ENCODE measurements at places on chromosomes 16 and 17.
A peak's percentile ranks its signal among the peaks of the same experiment; 100 is the strongest.

DNA sequence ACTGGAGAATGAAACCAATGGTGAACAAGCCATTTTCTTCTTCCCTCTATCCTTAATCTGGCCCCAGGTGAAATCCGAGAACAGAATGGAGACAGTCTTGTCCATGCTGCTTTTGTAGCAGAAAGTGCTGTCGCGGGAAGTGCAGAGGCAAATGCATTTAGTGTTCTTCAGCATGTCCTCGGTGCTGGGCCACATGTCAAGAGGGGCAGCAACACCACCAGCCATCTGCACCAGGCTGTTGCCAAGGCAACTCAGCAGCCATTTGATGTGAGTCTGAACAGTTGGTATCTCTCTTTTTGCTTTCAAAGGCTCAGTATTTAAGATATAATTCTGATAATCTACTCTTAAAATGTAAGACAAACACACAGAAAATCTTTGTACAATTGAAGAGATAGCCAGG, 18.7 kb downstream of the UQCRC2 start:
- no peak for DNase-seq

DNA sequence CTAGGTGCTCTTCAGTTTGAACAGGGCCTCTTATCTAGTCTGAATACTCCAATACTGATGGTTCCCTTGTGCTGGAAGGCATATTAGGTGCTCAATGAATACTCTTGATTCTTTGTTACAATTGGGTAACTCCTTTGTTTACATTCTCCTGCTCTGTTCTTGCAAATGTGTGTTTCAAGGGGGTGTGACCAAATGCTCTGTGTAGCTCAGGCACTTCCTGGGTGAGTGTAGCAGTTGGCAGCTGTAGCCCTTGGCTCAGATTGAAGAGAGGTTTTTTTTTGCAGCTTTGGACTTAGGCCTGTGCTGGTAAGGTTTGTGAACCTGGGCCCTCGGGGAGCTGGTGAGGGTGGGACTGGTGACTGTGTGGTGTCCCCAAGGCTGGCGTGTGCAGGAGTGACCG, 20.2 kb downstream of the TBCD start:
- DNase-seq: no peak

- DNase-seq: no peak
These were observed 433.3 kb downstream of the XYLT1 start for GRCh38 chr16:17037499-17037898.

DNA sequence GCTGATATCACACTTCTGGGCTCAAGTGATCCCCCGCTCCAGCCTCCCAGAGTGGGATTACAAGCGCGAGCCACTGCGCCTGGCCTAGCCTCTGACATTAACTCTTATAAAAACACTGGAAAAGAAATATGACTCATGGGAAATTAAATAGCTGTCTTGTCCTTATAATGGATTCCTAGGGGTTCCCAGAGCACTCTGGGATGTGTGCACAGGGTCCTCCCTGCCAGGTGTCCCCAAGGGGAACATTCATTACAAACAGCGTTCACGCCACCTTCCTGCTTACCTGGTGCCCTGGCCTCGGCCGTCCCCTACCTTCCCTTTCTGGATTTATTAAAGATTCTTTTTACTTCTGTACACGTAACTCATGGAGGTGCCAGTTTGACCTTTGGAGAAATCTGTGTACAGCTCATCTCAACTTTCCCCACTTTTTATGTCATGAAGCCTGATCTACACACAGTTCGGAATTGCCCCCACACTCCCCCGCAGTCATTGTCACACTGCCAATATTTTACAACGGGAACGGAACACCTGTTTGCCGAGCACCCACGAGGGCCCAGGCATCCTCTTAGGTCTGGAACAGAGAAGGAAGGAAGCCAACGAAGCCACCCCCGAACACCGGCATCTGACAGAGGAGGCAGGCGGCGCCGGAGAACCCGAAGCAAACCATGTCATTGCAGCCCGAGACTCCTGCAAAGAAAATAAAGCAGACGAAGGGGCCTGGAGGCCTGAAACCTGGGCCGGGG, 39.7 kb upstream of the MEAK7 start:
- no peak for DNase-seq

DNA sequence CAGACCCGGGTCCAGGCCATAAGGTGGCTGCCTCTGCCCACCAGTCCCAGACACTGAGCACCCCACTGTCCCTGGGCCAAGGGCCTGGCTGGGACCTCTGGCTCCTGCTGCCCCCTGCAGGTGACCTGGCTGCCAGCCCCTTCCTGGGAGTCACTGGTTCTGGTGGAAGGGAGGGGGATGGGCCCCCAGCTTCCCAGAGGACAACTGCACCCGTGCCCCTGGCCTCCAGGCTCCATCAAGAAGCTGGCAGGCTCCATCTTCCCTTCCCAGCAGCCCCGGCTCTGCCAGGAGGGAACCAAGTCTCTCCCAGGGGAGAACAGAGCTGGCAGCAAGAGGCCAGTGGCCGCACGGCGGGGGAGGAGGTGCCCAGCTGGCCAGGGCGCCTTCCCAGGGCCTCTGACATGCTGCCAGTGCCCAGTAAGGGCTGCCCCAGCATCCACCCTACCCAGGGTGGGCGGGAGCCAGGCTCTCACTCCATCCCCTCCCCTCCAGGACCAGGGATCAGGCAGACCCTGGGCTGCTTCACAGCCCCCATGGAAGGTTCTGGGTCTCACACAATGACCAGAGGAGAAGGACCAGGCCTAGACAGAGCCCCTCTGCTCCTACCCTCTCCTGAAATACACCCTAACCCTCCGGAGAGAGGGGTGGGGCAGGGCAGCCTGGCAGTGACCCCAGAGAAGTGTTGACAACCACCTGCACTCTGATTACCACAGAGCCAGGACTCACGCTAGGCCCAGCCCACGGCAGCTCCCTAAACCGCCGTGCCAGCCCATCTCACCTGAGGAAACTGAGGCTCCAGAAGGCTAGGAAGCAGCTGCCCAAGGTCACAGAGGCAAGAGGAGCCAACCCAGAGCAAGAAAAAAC, 3.6 kb downstream of the CLUH start:
- DNase-seq: peak; percentile 84

GRCh38 chr16:1259760-1260068, 3.8 kb downstream of the TPSD1 start:
- no peak for DNase-seq

GRCh38 chr17:9729034-9729650, 62.2 kb downstream of the DHRS7C start:
- DNase-seq: no peak

DNA sequence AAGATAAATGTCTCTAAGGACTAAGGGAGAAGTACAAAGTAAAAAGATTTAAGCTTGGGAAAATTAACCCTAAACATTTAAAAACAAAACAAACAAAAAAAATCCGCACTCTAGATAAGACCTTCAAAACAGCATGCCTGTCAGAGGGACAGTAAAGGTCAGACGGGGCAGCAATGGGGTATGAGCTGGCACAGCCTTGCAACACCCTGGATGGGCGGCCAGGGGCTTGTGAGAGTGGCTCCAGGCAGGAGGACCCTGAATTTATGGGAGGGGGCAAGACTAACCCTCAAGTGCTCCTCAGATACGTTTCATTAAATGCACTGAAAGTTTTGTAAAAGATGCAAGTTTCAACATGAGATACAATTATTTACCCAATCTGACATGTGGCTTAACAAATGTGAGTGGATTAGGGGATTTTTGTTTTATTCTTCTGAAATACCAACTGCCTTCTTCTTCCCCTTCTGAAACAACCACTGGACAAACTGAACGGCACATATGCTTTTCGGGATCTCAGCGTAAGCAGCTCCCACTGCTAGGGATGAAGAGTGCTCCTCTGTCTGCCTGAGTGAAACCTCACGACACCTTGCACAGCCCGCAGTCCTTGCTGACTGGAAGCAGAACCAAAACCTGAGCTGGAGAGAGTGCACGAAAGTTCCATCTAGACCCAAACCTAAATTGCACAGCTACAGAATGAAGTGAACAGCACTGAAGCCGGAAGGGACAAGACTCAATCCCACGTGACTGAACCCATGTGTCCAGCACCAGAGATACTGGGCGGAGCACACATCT, 128.4 kb downstream of the ANKRD11 start:
- no peak for DNase-seq

Measured in aorta (tissue), 5 donors.